ENCODE measurements at places on chromosomes 6 and 20.
A peak's percentile ranks its signal among the peaks of the same experiment; 100 is the strongest.

DNA sequence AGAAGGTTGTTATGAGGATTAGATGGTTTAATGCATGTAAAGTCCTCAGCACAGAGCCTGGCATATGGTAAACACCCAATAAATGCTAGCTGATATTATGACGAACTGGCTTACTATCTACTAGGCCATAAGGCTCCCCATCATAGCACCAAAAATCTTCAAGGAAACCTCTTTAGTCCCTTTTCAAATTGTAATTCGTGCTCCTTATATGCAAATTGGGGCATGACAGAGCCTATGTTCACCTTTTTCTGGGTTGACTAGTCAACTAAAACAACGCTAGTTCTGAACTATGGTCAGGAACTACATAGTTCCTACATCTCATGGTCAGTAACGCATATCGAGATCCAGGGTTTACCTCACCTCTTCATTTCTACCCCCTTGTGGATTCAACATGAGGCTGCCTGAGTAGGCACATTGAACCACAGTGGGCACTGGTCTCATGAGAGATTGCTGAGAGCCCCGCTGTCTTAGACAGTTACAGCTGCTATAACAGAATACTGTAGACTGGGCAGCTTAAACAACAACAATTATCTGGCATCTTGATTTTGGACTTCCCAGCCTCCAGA is 97.2 kb upstream of the TNFAIP3 start:
- no peak for DNase-seq

- DNase-seq = peak; percentile 51
These were observed 37.9 kb upstream of the MAS1 start for GRCh38 chr6:159852877-159853276.

DNA sequence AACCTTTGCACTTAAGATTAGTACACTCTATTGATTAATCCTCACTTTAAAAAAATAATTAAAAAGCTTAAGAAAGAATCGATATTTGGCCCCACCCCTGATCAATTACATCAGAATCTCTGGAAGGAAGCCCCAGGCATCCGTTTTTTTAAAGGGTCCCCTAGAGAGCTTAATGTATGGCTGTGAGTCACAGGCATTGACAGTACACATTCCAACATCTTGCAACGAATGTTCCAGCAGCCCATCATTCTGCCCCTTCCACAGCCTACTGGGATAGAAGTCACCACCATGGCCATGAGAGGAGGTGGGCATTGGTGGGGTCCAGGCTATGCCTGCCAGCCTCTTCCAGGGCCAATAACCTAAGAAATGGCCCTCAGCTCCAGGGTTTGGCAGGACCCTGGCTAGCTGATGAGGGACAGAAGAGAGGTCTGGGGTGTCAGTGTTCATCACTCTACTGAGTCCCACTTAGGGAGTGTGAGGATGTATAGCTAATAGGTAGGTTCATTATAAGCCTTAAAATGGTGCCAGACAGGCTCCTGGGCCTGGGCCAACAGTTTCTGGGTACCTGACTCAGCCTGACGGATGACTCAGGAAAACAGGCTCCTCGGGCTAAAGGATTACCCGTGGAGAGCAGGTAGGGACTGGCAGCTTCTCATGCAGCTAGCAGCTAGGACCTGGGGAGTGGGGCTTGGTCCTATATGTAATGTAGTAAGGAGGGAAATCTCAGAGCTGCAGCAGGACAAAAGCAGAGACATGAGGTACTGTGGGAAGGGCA is 40.4 kb downstream of the MDGA1 start:
- no peak for DNase-seq

GRCh38 chr20:9110916-9111432 is 42.1 kb downstream of the PLCB4 start:
- no peak for DNase-seq

GRCh38 chr6:144277174-144277573 is 8.0 kb upstream of the UTRN start:
- DNase-seq = no peak

GRCh38 chr6:169216830-169217229 is 36.8 kb downstream of the THBS2 start:
- peak; percentile 22 for DNase-seq

GRCh38 chr6:168042426-168043192 is 36.4 kb downstream of the FRMD1 start:
- no peak for DNase-seq

GRCh38 chr6:145878591-145879295 is 64.1 kb upstream of the FBXO30 start:
- DNase-seq = no peak

DNA sequence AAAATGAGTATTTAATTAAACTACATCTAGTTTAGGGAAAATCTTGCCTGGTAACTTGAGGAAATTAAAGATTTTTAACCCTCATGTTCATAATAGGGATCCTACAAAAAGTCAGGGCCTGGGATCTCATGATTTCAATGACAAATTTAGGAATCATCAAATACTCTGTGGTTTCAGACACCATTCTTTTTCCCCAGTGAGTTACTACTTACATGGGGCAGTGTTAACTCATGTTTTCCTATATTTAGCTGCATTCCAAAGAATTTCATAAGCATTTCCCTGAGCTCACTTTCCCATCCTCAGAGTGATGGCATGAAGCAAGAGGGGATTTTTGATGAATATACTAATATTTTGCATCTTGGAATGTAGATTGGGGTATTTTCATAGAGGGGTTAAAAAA is 321.7 kb downstream of the CENPW start:
- DNase-seq = no peak

GRCh38 chr6:149122850-149123821 is 194.4 kb upstream of the TAB2 start:
- DNase-seq = no peak

GRCh38 chr6:7115543-7116231 is 7.9 kb downstream of the RREB1 start:
- DNase-seq = no peak

GRCh38 chr20:1378735-1379125 is 14.1 kb downstream of the FKBP1A start:
- DNase-seq = no peak
